ENCODE measurements at places on chromosomes 3 and 15.
A peak's percentile ranks its signal among the peaks of the same experiment; 100 is the strongest.

- no peak for DNase-seq
These were observed 107.7 kb downstream of the TCF12 start for GRCh38 chr15:57026016-57026592.

DNA sequence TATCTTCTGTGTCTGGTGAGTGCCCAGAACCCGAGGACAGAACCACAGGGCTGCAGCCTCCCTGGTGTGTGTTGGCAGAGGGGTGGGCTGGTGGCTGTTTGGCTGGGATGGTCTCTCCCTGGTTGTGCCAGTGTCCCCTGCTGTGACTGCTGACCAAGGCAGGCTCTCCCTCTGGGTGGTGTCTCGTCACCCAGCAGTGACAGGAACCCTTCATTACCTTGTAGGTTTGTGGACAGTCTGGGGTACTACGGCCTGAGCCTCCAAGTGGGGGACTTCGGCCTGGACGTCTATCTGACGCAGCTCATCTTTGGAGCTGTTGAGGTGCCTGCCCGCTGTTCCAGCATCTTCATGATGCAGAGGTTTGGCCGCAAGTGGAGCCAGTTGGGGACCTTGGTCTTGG, 6.4 kb upstream of the SLC22A14 start:
- DNase-seq, result no peak

GRCh38 chr3:71926262-71926600, 141.3 kb upstream of the PROK2 start:
- peak; percentile 11 for DNase-seq

- DNase-seq, result peak; percentile 77
These were observed 68.9 kb upstream of the PPP2R3A start for GRCh38 chr3:135896613-135897012.

DNA sequence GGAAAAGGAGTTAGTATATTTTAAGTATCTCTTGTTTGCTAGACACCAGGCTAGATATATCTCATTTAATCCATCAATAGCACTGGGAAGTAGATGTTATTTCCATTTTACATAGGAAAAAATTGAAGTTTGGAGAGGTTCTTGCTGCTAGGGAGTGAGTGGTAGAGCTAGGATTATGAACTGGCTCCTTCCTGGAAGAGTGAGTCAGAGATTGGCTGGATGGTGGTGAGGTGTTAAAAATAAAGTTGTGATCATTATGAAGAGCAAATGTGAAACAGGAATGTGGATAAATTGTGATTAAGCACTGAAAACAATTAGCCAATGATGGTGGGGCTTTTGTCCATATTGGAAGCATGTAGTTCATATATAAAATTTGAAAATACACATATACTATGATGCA, 234.2 kb downstream of the WNT5A start:
- peak; percentile 36 for DNase-seq

GRCh38 chr3:182115328-182116015, 403.7 kb downstream of the SOX2 start:
- peak; percentile 51 for DNase-seq

GRCh38 chr3:117837391-117837790, 1127.8 kb downstream of the TUSC7 start:
- DNase-seq, result no peak

- DNase-seq, result no peak
These were observed 112.7 kb downstream of the APBA2 start for GRCh38 chr15:28998511-28998910.

- peak; percentile 66 for DNase-seq
These were observed 1122.0 kb downstream of the ROBO1 start for GRCh38 chr3:78645628-78646310.

- DNase-seq, result peak; percentile 71
These were observed 43.9 kb downstream of the GOLIM4 start for GRCh38 chr3:168051531-168052471.

- peak; percentile 50 for DNase-seq
These were observed 188.9 kb upstream of the SYNPR start for GRCh38 chr3:63089007-63089750.

DNA sequence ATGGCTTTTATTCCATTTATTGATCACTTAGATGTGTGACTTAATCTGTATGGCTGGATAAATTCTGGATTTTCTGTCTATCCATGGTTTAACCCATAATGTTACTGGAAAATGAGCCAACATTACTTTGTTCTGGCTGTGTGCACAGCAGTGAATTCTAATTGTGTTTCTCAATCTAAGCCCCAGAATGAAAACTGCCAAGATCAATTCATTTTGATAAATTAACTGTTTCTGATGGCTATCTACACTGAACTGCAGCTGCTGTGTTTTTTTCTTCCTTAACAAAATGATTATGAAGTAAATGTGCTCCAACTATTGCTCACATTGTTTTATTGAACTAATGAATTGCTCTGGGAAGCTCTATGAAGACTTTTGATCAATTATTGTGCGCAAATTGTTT, 35.7 kb upstream of the CPB1 start:
- no peak for DNase-seq
